ENCODE measurements at places on chromosomes 7 and 10.

DNA sequence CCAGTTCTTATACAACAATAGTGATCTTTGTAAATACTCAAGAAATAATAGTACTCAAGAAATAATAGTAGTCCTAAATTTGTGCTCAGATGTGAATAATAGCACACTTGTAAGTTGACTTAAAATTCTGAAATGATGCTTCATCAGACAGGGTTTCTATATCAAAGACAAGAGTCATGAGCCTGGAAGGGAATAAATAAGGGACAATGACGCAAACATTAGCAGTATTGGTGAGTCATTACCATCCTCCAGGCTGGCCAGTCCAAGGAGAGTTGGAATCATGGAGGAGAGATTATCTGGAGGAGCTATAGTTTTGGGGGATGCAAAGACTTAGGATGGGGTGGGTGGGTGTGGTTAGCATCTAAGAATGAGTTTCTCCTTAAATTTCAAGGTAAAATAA, 6.1 kb upstream of the SH3PXD2A start:
- DNase-seq = no peak

DNA sequence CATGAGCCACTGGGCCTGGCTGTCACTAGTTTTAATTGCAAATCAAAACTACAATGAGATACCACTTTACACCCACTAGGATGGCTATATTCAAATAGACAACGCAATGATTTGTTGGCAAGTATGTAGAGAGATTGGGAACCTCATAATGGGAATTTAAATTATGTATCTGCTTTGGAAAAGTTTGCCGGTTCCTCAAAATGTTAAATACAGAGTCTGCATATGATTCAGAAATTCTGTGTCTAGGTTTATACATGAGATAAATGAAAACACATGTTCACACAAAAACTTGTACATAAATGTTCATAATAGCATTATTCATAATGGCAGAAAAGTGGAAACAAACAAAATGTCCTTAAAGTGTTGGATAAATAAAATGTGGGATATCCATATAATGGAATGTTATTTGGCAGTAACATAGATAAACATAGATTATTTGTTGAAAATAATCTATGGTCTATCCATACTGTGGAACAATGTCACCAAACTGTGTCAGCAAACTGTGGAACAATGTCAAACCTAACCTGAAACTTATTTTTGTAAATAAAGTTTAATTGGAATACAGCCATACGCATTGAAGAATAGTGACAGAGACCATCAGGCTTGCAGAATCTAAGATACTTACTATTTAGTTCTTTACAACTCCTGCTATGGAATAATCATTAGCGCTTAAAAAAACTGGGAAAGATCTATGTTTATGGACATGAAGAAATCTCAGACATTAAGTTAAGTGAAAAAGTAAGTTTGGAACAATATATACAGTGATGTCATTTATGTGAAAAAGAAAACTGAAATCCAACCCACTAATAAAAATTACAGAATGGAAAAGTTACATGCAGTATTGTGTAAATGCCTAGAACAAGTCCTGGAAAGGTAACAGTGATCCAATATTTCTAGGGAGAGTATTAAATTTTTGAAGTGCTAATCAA, 70.9 kb downstream of the CCDC7 start:
- no peak for DNase-seq

GRCh38 chr7:151503902-151504714, 15.6 kb downstream of the RHEB start:
- peak; percentile 59 for DNase-seq

- no peak for DNase-seq
Observed at GRCh38 chr10:29415876-29416275, 127.0 kb downstream of the LYZL1 start.

GRCh38 chr10:12501324-12501723, 152.0 kb downstream of the CAMK1D start:
- no peak for DNase-seq

DNA sequence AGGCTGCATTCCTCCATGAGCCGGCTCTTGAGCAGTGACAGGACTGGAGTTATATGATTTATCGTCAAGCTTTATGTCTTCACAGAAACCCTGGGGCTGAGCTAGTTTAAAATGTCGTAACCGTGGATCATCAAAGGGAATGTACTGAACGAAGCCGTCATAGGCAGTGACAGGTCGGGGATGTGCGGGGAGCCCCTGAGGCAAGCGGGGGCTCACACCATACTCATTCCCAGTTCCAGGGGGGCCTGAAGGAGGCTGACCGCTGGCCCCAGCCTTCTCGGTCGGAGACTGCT, 30.7 kb downstream of the JCAD start:
- DNase-seq = no peak

DNA sequence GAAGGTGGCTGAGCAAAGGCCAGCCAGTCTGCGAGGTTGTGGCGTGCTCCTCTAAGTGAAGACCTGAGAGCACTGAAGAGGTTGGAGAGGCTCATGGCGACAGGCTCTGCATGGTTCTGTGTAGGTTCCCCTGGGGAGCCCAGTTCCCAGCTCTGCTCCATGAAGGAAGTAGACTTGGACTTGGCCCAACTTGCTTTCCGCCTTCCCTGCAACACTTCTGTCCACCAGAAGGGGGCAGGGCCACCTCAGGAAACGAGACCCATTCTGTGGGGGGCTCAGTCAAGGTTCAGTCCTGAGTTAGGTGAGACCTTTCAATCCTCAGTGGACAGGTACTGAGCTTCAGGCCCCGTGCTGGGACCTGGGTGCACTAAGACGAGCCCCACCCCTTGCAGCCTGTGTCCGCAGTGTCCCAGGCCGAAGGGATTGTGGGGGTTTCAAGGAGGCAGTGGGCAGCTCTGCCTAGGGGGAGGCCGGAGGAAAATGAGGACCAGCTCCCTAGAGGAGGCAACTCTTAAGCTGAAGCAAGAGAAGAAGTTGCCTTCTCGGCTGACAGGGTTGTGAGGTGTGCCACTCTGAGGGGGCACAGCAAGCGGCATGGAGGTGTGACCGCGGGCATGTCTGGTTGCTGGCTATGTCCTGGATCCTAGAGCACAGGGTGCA, 15.0 kb upstream of the PCBD1 start:
- DNase-seq = peak; percentile 57

GRCh38 chr10:108980869-108981268, 942.4 kb downstream of the XPNPEP1 start:
- DNase-seq = no peak

DNA sequence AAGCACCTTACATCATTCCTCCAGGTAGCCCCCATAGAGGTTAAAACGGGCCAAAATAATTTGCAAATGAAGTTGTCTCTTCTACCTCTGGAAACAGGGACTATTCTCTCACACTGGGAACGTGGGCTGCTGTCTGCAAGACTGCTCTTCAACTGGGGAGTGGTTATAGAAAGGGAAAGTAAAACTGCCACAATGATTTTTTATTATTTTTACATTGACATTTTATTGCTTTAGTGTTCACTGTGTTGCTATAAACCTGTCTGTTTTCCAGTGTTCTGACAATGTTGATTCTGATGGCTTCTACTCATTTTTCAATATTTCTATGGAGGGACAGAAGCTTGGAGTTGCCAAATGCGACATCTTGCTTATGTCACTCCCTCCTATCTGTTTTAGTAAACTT, 115.1 kb upstream of the ANTXRL start:
- DNase-seq = no peak

Measured in erythroblast (primary cell).